ENCODE measurements at places on chromosomes 3 and 15.

DNA sequence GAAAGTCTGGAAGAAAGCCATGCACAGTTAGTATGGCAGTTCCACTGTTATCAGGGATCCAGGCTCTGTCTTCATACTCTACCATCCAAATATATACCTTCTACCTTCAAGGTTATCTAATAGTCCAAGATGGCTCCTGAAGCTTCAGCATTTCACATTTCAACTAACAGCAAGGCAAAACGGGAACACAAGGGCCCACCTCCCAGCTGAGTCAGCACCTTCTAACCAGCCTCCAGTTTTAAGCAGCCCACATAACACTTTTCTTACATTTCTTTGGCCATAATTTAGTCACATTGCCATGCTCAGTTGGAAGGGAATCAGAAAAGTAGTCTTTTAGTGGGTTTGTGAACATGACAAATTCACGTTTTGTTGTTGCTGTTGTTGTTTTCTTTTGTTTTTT lies 15.4 kb upstream of the MSL2 start:
- DNase-seq = no peak

GRCh38 chr3:109643590-109643989 lies 306.2 kb upstream of the DPPA4 start:
- DNase-seq = no peak

- DNase-seq = no peak
These were observed 747 bp downstream of the MYL3 start for GRCh38 chr3:46862369-46863025.

DNA sequence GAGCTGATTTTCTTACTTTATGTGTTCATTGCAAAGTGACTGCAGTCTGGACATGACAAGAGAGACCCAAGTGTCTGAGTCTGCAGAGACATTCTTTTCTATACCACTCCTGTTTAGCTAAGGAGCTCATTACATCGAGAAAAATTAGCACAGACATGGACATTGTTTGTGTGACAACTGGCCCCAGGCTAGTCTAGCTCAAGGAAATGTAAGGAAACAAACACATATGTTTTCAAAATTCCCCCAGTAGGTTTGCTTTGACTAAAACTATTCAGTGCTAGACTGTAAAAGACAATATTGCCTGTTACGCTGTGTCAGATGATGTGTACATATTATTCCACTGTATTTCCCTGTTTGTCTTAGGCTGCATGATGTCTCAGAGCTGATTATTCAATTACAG lies 40.9 kb downstream of the TPRG1 start:
- no peak for DNase-seq

DNA sequence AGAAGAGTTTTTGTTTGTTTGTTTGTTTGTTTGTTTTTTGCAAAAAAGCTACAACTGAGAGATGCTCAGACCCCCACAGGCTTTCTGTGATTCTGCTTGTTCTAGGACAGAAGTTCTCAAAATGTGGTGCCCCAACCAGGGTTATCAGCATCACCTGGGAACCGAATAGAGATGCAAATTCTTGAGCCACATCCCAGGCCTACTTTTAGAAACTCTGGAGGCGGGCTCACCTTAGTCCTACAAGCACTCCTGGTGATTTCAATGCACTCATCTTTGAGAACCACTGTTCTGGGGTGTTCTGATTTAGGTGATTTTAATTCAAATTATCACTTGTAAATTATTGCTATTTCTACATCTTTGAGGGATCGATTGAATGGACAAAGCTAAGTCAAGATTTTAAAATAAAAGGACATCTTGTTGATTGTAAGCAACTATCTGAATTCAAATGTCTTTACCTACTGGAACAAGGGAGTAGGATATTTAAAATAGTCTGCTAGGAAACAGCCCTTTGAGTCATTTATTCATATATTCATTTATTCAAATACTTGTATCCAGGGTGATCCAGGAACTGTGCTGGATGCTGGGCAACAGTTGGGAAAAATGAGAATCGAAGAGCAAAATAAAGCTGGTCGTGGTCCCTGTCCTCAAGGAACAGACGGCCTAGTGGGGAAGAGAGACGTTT lies 44.7 kb upstream of the CADPS start:
- no peak for DNase-seq

- DNase-seq = no peak
These were observed 10.7 kb upstream of the ABTB1 start for GRCh38 chr3:127662001-127662469.

DNA sequence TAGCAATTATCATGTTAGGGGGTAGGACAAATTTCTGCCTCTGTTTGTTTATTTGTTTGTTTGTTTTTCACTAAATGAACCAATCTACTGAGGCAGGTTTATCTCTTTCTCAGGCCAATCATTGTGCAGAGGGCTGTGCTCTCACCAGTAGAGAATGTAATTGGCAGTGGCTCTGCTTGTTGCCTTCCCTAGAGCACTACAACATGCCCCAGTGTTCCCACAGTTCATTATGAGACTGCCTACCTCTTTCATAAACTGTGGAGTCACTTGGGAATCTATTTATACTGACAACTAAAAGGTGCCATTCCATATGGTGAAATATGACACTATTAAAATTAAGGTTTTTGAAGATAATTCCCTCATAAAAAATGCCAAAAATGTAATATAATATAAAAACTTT lies 196.3 kb upstream of the ALCAM start:
- no peak for DNase-seq

DNA sequence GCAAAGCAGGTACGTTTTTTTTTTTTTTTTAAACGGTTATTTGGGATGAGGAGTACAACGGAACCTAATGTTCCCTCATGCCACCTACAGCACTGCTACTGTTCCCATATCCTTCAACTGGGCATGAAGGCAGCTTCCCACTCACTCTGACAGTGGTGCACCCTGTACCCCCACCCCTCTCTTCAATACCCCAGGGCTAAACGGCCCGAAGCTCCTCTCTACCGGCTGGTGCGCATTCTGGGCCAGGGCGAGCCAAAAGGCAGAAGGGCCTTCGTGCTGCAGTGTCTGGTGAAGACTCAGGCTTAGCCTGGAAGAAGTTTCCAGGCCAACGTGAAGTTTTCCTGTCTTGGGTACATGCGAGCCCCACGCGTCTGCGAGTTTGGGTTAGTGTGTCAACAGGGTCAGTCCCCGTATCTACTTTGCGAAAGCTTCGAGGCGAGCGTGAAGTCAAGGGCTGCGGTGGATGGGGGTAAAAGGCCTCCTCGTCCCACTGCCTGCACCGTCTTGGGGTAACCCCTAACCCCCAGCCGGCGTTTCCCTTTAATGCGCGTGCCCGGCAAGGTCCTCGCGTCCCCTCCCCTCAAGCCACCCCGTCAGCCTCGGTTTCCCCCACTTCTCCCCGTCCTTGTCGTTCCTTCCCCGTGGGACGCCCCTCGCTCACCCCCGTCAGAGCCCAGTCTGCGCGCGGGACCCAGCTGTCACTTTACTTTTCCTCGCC lies 765 bp upstream of the UBE2E2 start:
- no peak for DNase-seq

GRCh38 chr3:9403463-9403862 lies 6.0 kb downstream of the SETD5 start:
- no peak for DNase-seq
